ENCODE measurements at places on chromosomes 1 and 21.

DNA sequence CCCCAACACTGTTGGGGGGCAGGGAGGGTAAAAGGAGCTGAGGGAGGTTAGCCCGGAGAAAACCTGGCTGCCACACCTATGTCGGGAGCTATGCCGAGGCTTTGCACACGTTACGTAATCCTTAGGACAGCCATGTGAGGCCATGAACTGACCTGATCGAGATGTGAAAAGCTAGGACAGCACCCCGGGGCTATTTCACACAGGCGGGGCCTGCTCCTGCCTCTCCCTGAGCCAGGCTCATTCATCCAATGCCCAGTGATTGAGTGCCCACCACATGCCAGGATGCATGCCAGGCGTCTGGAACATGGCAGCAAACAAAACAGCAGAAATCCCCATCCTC, 30.2 kb downstream of the LDLRAP1 start:
- peak; percentile 50 for DNase-seq

GRCh38 chr1:101929343-101929742, 67.4 kb downstream of the OLFM3 start:
- no peak for DNase-seq

GRCh38 chr1:80893115-80893514, 907.6 kb upstream of the ADGRL2 start:
- DNase-seq: no peak

GRCh38 chr1:110088739-110089316, 18.4 kb upstream of the ALX3 start:
- DNase-seq: no peak

DNA sequence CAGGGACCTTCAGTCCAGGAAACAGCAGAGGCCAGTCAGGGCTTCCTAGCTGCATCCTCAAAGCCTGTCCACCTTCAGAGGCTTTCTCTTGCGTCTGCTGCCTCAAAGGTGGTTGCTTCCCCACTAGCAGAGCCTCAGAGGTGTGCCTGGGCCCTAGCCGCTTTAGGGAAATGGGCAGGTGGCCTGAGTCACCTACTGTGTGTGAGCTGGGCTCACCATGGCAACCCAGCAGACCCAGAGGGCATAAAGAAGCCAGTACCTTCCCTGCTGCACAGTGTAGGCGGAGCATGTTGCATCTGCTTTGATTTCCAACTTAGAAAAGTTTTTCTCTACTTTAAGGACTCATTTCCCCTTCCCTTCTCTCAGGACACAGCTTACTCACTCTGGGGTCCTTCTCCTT, 12.5 kb downstream of the SLC9A1 start:
- peak; percentile 94 for DNase-seq

GRCh38 chr1:15885701-15886610, 38.4 kb downstream of the SPEN start:
- peak; percentile 93 for DNase-seq

DNA sequence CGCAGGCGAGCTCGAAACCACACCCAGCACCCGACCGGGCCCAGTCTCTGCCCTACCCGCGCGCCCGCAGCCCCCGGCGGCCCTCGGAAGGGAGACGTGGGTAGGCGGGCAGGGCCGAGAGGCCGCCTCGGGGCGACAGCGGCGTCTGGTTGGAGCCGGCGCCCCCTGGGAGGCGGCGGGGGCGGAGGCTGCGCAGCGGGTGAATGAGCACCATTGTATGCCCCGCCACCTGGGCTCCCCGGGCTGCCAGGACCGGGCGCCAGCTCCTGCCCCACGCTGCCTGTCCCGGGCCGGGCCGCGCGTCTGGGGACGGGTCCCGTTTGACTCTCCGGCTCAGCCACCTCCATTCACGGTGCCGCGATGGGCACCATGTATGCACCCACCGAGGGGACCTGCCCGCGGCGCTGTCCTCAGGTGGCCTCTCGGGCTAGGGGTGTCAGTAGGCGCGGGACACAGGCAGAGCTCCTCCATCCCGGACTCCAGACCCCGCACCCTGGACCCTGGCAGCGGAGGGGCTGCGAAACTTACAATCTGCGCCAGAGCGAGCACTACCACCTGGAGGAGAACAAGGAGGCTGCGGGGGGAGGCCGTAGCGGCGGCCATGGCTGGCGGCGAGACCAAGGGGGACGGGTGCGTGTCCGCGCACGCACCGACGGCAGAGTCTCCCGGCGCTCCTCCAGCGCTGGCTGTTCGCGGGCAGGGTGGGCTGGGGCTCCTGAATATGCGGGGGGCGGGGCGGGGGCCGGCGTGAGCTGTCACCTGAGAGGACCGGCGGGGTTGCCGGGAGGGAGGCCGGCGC, at the start of gene COL9A2:
TSS of gene COL9A2 (minus strand) at position 692 of the 799 bp plus-strand sequence. CDS start at position 603, 89 bp downstream.
- DNase-seq: peak; percentile 18

DNA sequence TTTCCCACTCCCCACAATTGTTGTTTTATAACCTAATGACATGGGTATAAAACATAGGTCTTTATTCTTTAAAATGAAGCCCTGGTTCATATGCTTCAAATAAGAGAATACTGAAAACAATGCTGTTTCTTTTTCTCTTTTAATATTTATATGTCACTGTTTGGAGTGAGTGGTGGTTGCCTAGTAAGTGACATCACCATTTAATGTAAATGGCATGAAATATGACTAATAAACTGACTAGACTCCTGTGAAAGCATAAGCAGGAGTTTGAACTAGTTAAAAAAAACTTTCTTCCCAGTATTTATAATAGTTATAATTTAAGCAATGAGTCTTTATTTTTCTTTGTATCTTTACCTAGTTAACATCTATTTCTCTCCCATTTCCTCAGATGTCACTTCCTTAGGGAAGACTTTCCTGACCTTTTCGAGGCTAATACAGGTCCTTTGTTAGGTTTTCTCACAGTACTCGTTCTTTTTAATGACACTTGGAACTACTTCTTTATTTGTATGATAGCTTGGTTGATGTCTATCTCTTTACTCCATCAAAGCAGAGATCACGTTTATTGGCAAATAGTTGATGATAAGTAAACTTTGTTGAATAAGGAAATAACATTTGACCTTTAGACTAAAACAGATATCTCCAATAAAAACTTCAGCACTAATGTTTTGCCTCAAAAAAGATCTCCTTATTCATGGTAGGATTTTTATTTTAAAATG, 105.4 kb upstream of the PDC start:
- DNase-seq: peak; percentile 76

DNA sequence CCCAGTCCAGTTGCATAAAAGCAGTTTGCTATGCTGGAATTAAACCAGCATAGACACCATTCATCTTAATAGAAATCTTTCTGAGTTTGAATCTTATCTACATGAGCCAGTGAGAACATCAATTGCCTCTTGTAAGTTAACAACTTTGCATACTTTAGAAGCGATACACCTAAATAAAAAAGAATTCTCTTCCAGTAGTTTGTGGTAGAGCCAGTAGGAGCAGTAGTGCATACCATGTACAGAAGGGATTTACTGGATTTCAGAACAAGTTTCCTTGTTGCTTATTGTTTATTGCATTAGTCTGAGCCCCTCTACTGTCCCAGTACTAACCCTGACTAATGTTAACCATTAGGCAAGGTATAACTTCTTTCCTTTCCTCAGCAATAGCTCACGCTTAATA, 313.1 kb downstream of the TGFB2 start:
- no peak for DNase-seq

DNA sequence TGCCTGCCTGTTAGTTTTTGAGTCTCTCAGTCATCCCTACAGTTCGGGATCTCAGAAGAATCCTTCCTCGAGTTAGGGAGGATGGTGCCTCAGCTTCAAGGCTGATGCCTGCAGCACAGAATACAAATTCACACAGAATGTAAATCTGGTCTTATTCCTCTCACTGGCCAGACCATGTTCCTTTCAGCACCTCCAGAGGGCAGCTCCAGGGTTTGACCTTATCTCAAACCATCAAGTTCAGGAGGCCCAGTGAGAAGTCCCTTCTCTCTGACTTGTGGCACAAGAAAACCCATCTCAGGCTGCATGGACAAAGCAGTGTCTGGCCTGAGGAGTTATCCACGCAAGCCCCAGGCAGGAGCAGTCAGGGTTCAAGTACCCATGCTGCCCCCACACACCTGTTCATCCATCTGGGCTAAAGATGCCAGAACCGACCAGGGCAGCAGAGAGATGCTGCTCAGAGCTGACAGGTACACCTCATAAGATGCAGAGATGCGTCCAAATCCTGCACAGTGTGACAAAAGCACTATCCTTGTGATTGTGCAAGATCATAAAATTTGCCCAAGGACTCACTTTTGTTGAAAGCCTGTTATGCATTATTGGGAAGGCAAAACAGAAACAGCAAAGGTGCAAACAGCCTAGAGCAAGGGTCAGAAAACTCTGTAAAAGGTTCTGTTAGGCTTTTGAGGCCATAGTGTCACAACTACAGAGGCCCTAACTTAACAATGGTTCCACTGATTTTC, 49.8 kb downstream of the BCAR3 start:
- no peak for DNase-seq

- no peak for DNase-seq
Measured at GRCh38 chr1:69485616-69486015, 82.1 kb upstream of the LRRC7 start.

- DNase-seq: no peak
Measured at GRCh38 chr1:205392650-205393049, 29.2 kb downstream of the LEMD1 start.

GRCh38 chr1:55214934-55215193, 300 bp downstream of the USP24 start:
- DNase-seq: no peak

GRCh38 chr1:85608851-85609250, 28.3 kb downstream of the CCN1 start:
- DNase-seq: no peak

DNA sequence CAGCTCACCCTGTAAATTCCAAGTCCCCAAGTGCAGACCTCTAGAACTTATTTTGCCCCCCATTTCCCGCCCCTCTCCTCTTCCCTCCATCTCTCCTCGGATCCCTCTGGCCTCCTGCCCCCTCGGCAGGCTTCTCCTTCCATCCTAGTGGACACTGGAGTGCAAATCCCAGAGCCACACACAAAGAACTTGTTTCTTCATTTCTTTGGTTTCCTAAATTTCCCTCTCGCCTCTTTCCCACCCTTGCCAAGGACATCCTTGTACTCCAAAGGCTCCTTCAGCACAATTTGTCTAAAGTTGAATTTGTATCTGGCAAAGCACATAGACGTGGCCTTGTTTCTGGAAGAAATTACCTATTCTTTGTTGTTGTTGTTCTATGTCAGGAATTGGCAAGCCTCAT, 17.5 kb downstream of the UMODL1 start:
- DNase-seq: no peak

GRCh38 chr1:202915146-202915545, 11.9 kb downstream of the KLHL12 start:
- DNase-seq: no peak

- peak; percentile 98 for DNase-seq
Measured at GRCh38 chr1:24119859-24120756, 8.2 kb upstream of the MYOM3 start.

- DNase-seq: no peak
Measured at GRCh38 chr1:89904219-89904980, 83.6 kb downstream of the LRRC8D start.

DNA sequence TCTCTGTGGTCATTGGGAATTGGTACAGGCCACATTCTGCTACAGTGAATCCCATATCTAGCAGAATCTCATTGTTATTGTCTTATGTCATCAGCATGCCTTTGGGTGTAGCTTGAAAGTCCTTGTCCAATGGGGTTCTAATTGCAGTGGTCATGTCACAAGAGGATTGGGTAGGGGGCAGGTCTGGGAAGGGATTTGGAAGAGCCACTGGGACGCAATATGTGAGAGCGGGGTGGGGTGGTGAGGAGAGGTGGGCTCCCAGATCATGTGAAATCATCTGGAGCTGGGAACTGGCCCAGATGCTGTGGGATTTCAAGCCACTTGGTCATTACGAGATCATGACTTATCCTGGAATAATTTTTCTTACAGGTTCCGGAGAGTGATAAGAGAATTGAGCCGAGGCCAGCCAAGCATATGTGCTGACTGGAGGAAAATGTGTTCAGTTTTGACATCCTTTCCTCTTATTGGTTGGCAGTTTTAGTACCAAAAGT, 16.3 kb downstream of the CNIH3 start:
- no peak for DNase-seq

DNA sequence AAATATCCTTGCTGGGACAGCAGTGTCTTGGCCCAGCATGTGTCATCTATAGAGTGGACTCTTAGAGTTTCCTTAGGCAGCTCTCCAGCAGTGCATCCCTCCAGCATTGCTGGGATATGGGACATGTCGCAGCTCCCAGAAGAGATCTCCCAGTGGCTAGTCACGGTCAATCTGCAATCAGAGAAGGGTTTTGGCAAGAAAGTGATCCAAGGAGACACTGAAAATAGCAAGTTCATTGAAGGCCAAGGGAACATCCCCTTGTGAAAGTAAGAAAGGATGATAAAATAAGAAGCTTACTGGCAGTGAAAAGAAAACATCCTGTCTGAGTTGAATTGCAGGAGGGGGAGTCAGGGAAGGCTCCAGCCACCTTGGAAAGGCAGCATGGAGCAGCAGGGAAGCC, 19.3 kb upstream of the NPL start:
- DNase-seq: no peak

- DNase-seq: no peak
Measured at GRCh38 chr1:147895123-147895522, 7.5 kb upstream of the GJA8 start.

GRCh38 chr1:65821386-65821785, 28.7 kb downstream of the PDE4B start:
- no peak for DNase-seq

GRCh38 chr1:32350785-32351398, 11.4 kb downstream of the FAM229A start:
- peak; percentile 71 for DNase-seq

DNA sequence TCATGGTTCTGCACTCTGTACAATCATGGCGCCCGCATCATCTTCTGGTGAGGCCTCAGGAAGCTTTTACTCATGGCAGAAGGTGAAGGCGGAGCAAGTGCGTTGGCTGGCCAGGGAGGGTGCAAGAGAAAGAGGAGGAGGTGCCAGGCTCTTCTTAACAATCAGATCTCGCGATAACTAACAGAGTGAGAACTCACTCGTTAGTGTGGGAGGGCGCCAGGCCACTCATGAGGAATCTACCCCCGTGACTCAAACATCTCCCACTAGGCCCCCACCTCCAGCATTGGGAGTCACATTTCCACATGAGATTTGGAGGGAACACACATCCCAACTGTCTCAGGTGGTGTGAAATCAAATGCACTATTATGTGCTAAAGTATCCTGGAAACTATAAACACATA, 220.2 kb upstream of the CSF3R start:
- DNase-seq: no peak

DNA sequence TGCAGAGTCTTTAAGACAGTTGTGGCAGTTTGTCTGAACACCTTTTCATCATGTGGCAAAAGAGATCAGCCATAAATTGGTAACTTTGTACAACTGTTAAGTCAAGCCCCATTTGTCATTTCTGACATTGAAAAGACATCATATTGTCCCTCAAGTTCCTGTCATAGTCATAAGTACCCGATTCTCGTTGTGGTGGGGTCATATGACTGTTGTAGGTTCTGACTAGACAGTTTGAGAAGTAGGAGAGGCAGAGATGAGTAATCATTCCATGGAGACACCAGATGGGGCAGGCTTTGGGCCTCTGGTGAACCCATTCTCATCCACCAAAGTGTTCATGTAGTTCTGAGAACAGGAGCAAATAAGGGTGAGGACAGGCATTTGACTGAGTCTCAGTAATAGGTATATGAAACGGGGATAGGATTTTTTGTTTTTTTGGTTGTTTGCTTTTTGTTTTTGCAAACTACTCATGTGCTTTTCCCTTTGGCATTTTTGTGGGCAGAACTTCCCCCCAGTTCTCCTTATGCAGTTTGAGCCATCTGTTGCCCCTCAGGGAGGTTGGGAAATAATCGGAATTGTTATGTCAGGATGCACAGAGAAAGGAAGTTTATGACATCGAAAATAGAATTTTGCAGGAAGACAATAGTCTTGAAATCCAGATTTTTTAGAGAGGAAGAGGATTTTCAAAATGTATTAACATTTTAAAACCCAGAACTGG, 86.9 kb upstream of the KCNE2 start:
- peak; percentile 37 for DNase-seq

- no peak for DNase-seq
Measured at GRCh38 chr1:12179676-12180075, 12.9 kb downstream of the TNFRSF1B start.

Data from epithelial cell of esophagus (primary cell).